ENCODE measurements at places on chromosomes 3 and 15.
A peak's percentile ranks its signal among the peaks of the same experiment; 100 is the strongest.

DNA sequence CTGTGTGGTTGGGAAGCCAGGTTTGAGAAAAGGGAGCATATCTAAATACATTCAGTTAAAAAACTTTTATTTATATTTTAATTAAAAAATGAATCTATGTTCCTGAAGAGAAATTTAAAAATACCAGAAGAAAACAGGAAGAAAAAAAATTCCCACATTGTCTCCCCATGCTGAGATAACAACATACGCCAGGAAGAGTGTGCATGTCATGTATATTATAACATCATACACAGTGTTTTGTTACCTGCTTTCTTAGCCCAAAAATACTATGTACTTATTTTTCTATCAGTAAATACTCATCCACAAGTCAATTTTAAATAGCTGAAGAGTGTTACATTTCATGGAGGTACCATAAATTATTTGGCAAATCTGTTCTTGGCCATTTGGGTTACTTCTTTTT is 18.5 kb downstream of the USP13 start:
- no peak for DNase-seq

- no peak for DNase-seq
Observed at GRCh38 chr3:126954141-126954842, 28.6 kb upstream of the PLXNA1 start.

- no peak for DNase-seq
Observed at GRCh38 chr15:67917636-67918035, 77.8 kb upstream of the RNU6-1 start.

DNA sequence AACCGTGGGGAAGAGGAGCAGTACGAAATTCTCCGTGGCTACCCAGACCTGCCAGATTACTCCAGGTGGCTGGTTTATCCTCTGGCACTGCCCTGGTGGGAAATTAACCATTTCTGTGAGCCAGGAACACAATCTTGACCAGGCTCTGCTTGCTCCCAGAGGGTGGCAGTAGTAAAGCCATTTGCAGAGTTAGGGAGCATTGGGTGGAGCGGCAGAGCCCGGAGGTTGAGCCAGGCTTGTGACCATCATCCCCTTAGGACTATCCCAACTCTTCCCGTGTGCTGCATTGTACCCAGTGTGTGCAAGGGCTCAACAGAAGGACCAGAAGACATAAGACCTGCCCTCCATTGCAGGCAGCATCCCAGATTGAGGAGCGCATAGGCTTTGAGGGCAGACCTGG is 5.3 kb downstream of the KNG1 start:
- no peak for DNase-seq

- DNase-seq, result no peak
Observed at GRCh38 chr15:85828874-85829273, 34.1 kb upstream of the KLHL25 start.

- no peak for DNase-seq
Observed at GRCh38 chr3:14016900-14017475, 107.7 kb downstream of the CHCHD4 start.

GRCh38 chr15:42404461-42405235 is 45.3 kb downstream of the CAPN3 start:
- no peak for DNase-seq

DNA sequence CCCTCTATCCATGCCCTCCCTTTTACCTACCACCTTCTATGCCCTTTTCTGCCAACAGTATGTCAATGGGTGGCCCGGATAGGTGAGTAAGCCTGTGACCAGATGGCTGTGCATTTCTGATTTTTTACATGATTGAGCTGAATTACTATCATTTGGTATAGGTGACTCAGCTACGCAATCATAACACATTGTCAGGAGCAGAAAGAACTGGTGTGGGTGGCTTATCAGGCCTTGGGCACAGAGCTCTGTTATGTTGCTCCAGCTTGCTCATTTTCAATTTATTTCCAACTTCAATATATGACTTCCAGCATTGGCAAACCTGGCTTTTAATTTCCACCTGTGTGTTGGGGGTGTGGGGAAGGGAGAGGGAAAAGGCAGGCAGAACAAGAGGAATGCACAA is 86.6 kb upstream of the AGBL1 start:
- no peak for DNase-seq

DNA sequence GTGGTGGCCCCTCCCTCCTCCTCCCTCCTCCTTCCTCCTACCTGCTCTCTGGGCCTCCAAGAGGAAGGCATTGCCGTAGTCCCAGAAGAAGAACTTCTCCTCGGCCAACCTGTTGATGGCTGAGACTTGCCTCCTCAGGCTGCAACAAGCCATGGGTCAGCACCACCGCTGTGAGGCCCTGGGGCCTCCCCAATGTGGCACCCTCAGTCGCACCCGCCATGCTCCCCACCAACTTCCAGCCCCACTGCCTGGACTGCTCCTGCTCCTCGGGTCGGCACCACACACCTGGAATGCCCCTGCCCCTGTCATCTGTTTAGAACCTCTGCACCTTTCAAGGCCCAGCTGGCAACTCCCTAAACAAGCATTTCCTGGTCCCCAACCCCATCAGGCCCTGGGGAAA is 17.6 kb downstream of the UROC1 start:
- DNase-seq, result no peak

GRCh38 chr3:29936766-29937165 is 655.9 kb downstream of the RBMS3 start:
- DNase-seq, result no peak

DNA sequence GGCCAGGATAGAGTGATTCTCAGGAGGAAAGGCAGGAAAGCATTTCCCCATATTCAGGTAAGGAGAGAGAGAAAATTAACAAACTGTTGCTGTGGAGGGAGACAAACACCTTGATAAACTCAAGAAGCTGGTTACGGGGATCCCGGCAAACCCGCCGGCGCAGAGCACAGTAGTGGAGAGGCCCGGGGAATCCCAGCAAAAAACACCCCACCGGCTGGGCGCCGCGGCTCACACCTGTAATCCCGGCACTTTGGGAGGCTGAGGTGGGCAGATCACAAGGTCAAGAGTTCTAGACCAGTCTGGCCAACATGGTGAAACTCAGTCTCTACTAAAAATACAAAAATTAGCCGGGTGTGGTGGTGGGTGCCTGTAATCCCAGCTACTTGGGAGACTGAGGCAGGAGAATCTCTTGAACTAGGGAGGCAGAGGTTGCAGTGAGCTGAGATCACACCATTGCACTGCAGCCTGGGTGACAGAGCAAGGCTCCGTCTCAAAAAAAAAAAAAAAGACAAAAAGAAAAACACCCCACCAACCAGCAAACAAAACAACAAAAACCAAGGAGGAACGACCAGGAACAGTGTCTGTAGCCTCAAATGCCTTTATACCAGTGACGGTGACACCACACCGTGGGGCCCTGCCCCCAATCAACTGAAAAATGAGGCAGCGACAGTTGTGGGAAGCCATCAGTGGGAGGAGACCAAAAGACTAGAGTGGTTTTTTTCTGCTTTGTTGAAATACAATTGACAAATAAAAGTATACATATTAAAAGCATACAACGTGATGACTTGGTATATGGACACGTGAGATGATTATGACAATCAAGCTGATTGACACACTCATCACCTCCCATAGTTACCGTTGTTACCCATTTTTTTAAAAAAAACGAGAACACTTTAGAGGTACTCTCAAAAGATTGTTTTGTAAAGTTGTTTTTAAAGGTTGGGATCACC is 40.2 kb upstream of the IDH2 start:
- peak; percentile 46 for DNase-seq

- no peak for DNase-seq
Observed at GRCh38 chr3:22593638-22594037, 609.5 kb upstream of the UBE2E2 start.

GRCh38 chr3:152241142-152242017 is 27.3 kb upstream of the MBNL1 start:
- DNase-seq, result no peak

GRCh38 chr3:10322352-10322710 is 1.4 kb upstream of the SEC13 start:
- DNase-seq, result no peak

GRCh38 chr3:12155264-12155663 is 3.4 kb downstream of the TIMP4 start:
- no peak for DNase-seq

GRCh38 chr3:102129760-102130608 is 280.7 kb downstream of the NFKBIZ start:
- no peak for DNase-seq

- DNase-seq, result no peak
Observed at GRCh38 chr3:192863091-192863420, 54.6 kb downstream of the MB21D2 start.

GRCh38 chr3:192802957-192803899 is 75.9 kb upstream of the FGF12 start:
- DNase-seq, result no peak

GRCh38 chr3:106381939-106382335 is 513.1 kb upstream of the CBLB start:
- no peak for DNase-seq

DNA sequence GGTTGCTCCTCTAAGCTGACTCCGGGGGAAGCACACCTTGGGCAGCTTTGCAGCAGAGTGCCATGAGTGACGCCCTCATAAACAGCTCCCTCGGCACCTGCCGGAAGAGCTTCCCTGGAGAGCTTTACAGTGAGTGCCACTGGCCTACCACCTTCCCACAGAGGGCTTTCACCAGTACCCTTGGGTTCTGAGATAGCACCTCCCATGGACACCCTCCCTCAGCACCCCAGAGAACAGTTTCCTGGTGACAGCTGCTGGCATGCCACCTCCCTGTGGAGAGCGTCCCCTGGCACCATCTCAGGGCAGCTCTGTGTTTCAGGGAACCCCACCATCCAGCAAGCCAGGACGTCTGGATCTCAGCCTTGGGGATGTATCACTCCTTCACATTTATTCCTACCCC is 49.1 kb downstream of the RUBCN start:
- no peak for DNase-seq

DNA sequence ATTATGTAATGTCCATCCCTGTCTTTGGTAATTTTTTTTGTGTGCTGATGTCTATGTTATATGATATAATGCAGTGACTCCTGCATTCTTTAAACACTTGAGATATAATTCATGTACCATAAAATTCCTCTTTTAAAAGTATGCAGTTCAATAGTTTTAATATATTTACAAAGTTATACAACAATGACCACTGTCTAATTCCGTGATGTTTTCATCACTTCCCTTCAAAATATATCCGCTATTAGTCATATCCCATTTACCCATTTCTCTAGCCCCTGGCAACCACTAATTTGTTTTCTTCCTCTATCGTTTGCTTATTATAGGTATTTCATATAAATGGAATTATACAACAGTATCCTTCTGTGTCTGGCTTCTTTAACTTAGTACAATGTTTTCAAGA is 64.9 kb upstream of the SUCLG2 start:
- no peak for DNase-seq

GRCh38 chr3:56799251-56799882 is 2.4 kb downstream of the ARHGEF3 start:
- DNase-seq, result no peak

GRCh38 chr3:113039546-113039945 is 48.8 kb downstream of the GTPBP8 start:
- DNase-seq, result no peak

DNA sequence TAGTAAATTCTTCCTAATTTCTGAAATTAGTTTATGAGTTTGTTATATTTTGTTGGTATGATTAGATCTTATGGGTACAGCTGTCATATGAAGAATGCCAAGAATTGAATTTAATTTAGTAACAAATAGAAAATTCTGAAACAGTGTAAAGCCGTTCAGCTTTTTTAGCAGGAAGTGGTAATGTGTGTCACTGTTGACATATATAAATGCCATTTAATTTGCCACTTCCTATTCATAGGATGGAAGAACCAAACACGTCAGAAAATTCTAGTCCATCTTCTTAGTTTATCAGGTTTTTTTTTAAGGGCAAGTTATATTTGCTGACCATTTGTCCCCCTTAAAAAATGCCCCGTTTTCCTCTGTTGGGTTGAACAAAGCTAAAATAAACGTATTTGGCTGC is 43.0 kb downstream of the RAB8B start:
- DNase-seq, result no peak

- no peak for DNase-seq
Observed at GRCh38 chr15:56890038-56890437, 28.4 kb upstream of the TCF12 start.

DNA sequence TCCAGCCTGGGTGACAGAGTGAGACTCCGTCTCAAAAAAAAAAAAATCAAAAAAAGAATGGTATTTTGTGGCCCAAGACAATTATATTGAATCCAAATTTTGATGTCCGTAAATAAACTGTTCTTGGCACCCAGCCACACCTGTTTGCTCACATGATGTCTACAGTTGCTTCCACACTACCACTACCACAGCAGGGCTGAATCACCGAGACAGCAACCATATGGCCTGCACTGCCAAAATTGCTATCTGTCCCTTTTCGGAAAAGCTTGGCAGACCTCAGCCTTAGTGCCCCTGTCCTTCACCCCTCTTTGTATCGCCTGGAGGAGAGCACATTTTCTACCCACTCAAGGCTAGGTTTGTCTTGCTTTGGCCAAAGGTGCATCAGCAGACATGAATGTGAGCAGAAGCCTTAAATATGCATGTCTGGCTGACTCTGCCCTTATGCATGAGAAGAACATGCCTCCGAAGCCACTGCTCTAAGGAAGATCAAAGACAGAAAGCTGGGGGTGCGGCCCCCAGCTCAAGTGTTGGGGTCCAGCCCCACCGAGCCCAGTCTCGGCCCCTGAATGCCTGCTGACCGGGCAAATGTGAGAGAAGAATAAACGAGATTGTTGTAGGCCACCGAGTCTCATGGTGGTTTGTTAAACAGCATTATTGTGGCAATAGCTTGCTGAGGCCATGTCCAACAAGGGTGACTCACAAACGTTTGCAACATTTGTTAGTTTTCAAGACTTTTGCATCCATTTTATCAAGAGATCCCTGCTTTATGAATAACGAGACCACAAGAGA is 108.1 kb downstream of the TPRA1 start:
- no peak for DNase-seq

DNA sequence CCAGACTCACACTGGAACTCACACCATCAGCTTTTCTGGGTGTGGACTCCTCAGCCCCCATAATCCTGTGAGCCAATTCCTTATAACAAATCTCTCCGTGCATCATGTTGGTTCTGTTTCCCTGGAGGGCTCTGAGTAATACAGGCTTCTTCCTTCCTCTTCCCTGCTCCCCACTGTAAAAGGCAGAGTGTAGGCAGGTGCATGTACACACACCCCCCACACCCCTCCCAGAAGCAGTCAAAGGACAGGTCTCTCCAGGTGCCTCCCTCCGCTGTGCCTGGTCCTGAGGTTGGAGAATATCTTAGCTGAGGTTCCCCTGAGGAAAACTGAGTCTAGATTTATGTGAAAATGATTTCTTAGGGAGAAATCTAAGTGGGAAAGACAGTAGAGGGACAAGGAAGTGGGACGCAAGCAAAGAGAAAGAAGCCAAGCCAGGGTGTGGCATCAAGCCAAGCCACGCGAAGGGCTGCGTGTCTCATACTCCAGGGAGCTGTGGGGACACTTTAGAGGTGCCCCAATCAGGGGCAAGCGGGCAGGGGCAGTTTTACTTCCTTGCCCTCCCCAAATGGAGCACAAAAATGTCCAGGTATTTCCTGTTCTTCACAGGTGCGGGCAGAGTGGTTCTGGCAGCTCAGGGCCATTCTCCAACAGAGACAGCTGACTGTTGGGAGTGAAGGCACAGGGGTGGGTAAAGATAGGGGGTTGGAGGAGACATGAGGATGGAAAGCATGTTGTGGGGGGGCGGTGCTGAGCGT is 86.6 kb downstream of the HMG20A start:
- DNase-seq, result no peak
